ENCODE measurements at places on chromosomes 1 and 21. TPM values are rescaled to one million over a fixed set of nuclear protein-coding genes. Genes with fewer than 3 reads are reported as not detected.

Gene CATSPERE
- 1.4 TPM for total RNA-seq

- H3K4me1 ChIP-seq = no peaks in the 10 kb centered on the region
- no peak overlapping the region for H3K4me3 ChIP-seq
- H3K27me3 ChIP-seq = no peaks in the 10 kb centered on the region
- H3K36me3 ChIP-seq = no peaks in the 10 kb centered on the region
- DNase-seq = no peak
Observed at GRCh38 chr1:231976231-231976630, 349.6 kb downstream of the DISC1 start.

DNA sequence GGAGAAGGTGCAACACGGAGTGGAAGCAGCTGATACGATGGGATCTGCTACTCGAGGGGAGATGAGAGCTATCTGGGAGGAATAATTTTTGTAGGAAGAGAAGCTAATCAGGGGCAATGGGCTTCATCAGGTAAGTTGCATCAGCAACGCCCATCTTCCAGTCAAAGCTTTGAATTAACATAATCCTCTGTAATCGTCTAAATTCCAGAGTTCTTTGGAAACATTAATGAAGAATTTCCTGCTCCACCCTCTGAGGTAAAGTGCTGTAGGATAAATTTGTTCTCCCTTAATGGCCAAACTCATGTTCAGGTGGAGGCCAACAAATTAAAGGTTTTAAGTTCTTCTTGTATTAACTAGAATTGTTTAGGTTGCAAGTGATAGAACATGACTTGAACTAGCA, 94.0 kb upstream of the KAZN start:
- no peaks in the 10 kb centered on the region for H3K36me3 ChIP-seq
- no peaks in the 10 kb centered on the region for H3K4me1 ChIP-seq
- no peak overlapping the region for H3K4me3 ChIP-seq
- no peak for DNase-seq
- peaks cover 3% of the 10 kb centered on the region for H3K27me3 ChIP-seq

GRCh38 chr1:207787776-207788175, 35.9 kb downstream of the CD46 start:
- H3K4me3 ChIP-seq = no peak overlapping the region
- no peaks in the 10 kb centered on the region for H3K4me1 ChIP-seq
- H3K27ac ChIP-seq = no peak overlapping the region
- H3K36me3 ChIP-seq = peaks cover 56% of the 10 kb centered on the region

- DNase-seq = no peak
- no peak overlapping the region for H3K27ac ChIP-seq
- no peaks in the 10 kb centered on the region for H3K27me3 ChIP-seq
- no peaks in the 10 kb centered on the region for H3K36me3 ChIP-seq
Observed at GRCh38 chr21:44989537-44989886, 49.7 kb downstream of the SLX9 start.

GRCh38 chr1:89881415-89882058, 60.7 kb downstream of the LRRC8D start:
- no peak overlapping the region for H3K4me3 ChIP-seq
- no peaks in the 10 kb centered on the region for H3K27me3 ChIP-seq
- H3K4me1 ChIP-seq = no peaks in the 10 kb centered on the region
- no peak for DNase-seq
- H3K27ac ChIP-seq = no peak overlapping the region

- H3K4me3 ChIP-seq = no peak overlapping the region
- H3K4me1 ChIP-seq = peaks cover 15% of the 10 kb centered on the region
- H3K27me3 ChIP-seq = no peaks in the 10 kb centered on the region
- H3K36me3 ChIP-seq = no peaks in the 10 kb centered on the region
Observed at GRCh38 chr1:180951836-180952656, 39.3 kb downstream of the KIAA1614 start.

GRCh38 chr1:175208773-175209492, 16.4 kb upstream of the KIAA0040 start:
- peak overlapping the region; percentile 56 for H3K27ac ChIP-seq
- peaks cover 37% of the 10 kb centered on the region for H3K4me1 ChIP-seq
- peak; percentile 28 for DNase-seq
- no peaks in the 10 kb centered on the region for H3K36me3 ChIP-seq
- peak overlapping the region; percentile 25 for H3K4me3 ChIP-seq
- no peaks in the 10 kb centered on the region for H3K27me3 ChIP-seq

DNA sequence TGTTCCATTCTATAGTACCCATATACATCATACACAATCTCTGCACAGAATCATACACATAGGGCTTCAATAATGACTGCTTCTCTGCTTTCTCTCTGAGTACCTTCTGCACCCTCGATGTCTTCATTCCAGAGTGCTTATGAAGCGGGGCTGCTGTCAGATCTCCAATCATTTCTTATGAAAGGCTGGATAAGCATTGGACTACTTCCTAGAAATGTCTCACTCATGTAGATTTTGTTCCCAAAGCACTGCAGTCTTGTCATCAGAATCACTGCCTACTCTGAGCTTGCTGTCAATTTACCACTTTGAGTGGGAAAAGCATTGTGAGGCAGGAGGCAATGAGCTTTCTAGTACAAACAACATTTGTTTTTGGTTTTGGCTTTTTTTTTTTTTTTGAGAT, 179.0 kb downstream of the SLC35F3 start:
- no peaks in the 10 kb centered on the region for H3K36me3 ChIP-seq
- no peak overlapping the region for H3K4me3 ChIP-seq
- H3K4me1 ChIP-seq = no peaks in the 10 kb centered on the region

GRCh38 chr21:35102488-35103371, 53.6 kb upstream of the RUNX1 start:
- H3K27ac ChIP-seq = no peak overlapping the region
- DNase-seq = peak; percentile 61
- H3K36me3 ChIP-seq = no peaks in the 10 kb centered on the region
- no peak overlapping the region for H3K4me3 ChIP-seq

DNA sequence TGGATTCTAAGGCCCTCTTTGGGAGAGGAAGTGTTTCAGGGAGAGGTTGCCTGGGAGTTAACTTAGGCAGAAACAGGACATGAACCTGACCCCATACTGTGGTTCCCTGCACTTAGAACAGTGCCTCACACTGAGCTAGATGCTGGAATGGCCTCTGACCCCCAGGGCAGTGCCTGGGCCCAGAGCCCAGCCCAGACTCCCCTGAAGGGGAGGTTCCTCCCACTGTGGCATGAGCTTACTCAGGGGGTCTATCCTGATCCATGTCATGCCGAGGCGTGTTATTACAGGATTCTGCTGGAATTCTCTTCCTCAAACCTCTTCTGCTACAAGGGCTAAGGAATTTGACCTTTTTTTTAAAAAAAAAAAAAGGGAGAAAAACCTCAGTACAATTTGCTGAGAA, 72.2 kb downstream of the MRPL37 start:
- peaks cover 3% of the 10 kb centered on the region for H3K36me3 ChIP-seq

GRCh38 chr1:204466416-204467405, 27.9 kb downstream of the PIK3C2B start:
- no peak for DNase-seq
- no peaks in the 10 kb centered on the region for H3K27me3 ChIP-seq
- H3K36me3 ChIP-seq = peaks cover 42% of the 10 kb centered on the region
- peaks cover 47% of the 10 kb centered on the region for H3K4me1 ChIP-seq
- H3K4me3 ChIP-seq = no peak overlapping the region
- no peak overlapping the region for H3K27ac ChIP-seq

DNA sequence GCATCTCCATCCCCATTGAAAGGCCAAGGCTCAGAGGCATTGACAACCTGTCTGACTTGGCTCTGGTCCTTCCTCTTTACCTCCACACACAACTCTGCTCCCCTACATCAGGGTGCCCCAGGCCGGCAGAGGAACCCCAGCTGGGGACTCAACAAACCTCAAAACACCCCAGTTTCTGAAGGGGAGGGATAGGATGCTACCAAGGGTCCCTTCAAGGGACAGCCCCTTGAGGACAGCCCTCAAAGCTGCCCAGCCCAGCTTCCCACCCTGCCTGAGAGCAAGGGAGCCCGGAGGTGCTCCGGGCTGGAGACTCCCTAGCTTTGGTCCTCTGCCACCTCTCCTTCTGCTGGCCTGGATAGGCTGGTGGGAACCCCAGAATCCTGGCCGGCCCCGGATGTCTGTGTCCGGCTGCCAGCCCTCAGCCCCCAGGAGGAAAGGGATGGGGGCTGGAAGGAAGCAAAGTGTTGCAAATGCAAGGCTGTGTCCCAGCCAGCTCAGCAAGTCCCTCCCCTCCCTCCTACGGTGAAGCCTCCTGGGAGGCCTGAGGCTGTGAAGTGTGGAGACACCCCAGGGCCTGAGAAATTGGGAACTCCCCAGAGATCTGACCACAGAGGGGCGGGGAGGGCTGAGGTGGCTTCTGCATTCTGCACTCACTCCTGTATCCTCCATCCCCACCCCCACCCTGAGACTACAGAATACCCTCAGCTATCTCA, 1.1 kb upstream of the MARCKSL1 start:
- H3K27ac ChIP-seq = no peak overlapping the region
- H3K4me1 ChIP-seq = peaks cover 49% of the 10 kb centered on the region
- peaks cover 17% of the 10 kb centered on the region for H3K36me3 ChIP-seq
- H3K27me3 ChIP-seq = no peaks in the 10 kb centered on the region
- DNase-seq = no peak

All from CD4-positive, alpha-beta T cell (primary cell).